ENCODE measurements at places on chromosomes 12 and 14. TPM values are rescaled to one million over a fixed set of nuclear protein-coding genes. Genes with fewer than 3 reads are reported as not detected.

DNA sequence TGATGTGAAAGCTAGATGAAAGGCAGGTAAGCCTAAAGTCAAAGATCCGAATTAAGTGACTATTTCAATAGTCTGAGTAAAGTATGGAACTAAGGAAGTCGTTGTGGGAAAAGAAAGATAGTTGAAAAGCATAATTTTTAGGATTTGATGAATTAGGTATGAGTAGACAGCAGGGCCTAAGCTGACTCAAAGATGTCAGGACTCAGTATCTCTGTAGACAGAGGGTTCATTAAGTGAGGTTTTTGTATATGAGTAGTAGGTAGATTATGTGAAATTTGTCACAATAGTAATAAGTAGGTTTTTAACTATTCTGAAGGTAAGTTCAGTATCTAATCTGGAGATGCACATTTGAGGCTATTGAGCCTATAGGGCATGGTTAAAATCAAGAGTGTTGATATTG, 196.4 kb downstream of the RASSF9 start:
- DNase-seq, result no peak

- DNase-seq, result no peak
These were observed 22.3 kb downstream of the ATG14 start for GRCh38 chr14:55389330-55389729.

DNA sequence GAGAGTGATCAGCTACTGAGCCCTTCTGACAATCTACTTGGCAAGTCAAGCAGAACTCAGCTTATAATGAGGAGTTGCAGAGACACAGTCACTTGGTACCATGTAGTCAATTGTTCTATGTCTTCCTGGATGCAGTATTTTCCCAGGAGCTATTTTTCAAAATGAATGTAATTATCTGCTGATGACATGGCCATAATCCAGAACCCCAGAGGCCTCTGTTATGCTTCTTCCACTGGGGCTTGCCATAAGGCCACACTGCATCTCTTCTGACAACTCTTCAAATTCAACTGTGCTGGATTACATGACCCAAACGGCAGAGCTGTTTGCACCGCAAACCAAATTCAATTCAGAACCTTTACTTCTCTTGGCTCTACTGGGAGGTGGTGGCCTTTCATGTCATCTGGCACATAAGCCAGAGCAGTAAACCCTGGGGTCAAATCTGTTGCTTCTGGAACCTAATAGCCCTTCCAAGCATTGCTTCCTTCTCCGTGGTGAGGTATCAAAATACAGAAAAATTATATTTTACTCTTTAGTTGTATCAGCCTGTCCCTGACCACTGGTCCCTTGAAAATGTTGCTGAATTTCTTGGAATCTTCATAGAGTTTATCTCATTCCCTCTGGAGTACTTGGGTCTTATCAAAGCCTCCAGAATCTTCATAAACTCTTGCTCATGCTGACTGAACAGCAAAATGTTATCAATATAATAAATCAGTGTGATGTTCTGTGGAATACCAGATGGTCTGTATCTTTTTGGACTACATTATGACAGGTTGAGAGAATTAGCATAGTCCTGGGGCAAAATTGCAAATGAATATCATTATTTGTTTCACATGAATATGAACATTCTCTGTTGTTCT, 79.4 kb upstream of the DCN start:
- DNase-seq, result no peak

DNA sequence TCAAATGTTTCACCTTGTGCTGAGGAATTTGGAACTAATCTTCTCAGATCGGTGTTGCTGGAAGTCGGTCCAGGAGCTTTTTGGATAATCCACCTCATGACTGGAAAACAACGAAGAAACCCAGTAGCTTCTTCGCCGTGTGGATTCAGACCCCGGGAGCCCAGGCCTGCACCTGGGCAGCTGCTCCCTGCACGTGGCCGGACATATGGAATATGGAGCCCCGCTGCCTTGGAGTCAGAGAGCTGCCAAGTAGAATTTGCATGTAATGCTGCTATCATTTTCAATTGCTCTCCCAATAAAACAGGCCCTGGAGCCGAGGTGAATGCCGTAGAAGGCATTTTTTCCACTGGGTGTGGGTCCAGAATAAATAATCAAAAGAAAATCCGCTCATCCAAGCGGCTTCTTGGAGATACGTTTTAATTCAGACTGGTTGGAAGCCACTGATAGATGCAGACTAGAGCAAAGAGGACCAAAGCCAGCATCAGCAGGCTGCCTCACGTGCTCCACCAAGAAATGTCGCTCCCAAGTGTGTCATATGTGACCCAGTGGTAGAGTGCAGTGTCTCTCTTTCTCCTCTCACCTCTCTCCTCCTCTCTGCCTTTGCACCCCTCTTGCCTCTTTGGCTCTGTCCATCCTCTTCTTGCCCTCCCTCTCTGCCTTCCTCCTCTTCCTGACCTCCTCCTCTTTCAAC, 115.3 kb downstream of the ZNF664 start:
- DNase-seq, result no peak

DNA sequence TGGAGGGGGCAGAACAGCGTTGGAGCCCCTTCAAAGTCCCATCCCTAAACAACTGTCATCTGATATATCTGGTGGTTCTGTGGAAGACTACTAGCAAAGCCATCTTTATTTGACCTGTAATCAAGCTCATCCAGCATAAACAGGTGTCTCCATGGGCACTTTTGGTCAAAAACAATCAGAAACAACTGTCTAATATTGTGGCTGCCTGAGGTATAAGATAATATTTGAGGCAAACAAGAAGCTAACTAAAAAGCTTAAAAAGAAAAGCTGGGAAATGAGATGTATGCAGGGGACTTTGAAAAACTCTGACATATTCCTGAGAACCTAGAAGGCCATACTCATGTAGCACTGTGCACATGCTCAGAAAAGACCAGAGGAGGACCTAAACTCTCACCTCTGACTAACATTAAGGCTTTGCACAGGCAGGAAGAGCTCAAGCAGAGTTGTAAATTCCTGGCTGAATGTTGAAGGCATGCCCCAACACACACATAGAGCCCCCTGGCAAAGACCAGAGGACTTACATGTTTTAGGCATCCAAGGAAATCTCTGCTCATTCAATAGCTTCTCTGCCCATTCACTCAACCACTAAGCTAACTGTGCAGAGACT, 27.2 kb upstream of the AP4S1 start:
- DNase-seq, result no peak

The KERA gene
- not detected for total RNA-seq
